ENCODE measurements at places on chromosomes 11 and 22.

DNA sequence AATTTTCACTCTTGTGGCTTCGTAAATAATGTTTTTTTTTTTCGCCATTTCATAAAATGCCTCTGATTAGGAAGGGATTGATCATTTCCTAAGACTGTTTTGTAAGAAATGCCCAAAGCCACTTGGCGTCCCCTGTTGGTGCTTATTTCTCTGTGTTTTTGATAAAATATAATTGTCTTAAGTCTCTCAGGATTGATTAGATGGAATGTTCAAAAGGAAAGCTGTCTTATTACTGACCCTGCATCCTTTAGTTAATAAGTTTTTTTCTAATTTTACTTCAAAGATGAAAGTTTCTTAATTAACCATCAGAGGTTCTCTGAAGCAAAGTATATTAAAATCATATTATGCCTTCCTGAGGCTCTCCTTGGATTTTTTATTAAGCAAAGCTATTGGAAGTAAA, 624.3 kb upstream of the TENM4 start:
- DNase-seq, result no peak

DNA sequence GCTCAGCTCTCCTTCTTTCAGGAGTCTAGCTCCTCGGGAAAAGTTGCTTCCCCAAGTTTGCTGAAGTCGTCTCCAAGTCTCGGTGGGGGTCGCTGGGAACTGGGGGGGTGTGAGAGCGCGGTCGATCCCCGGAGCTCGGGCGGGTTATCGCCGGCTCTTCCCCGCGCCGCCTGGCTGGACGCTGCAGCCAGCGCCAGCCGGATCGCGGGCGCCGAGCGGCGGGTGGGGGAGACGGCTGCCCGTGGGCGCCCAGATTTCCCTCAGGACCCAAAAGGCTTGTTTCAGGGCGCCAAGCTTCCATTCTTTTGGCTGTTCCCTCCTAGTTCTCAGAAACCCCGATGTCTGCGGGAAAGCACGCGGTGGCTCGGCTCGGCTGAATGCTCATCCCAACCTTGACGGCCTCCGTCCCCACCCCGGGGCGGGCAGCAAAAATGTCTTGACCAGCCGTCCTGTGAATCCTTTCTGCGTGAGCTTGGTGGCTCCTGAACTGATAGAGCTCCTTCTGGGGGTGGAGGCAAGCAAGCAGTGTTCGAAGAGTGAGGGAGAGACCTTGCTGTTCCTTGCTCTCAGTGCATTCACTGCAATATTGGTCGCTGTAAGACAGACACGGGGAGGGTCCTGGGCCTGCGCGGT, 1.7 kb downstream of the ZBTB16 start:
- DNase-seq, result no peak

DNA sequence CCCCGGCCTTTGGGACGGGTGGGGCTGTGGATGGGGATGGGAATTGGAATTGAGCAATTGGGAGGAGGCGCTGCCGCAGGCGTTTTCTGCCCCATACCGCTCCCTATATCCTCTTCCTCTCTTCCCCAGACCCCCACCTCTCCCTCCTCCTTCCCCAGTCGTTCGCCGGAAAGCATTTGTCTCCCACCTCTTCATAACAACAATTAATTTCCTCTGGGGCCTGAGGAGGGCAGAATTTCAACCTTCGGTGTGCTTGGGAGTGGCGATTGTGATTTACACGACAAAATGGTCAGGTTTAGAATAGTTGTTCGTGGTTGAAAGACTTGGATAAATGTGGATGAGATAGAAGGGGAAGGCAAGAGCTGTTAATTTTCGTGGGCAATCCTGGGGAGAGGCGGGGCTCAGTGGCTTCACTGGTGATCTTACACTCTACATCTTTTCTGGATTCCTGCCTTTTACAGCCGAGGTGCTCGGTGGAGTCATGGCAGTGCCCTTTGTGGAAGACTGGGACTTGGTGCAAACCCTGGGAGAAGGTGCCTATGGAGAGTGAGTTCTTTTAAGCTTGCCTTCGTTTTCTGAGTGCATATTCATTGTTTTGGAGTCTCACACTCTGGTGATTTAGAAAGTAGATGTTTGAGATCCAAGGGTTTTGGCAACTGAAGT, 1.5 kb downstream of the CHEK1 start:
- peak; percentile 12 for DNase-seq

DNA sequence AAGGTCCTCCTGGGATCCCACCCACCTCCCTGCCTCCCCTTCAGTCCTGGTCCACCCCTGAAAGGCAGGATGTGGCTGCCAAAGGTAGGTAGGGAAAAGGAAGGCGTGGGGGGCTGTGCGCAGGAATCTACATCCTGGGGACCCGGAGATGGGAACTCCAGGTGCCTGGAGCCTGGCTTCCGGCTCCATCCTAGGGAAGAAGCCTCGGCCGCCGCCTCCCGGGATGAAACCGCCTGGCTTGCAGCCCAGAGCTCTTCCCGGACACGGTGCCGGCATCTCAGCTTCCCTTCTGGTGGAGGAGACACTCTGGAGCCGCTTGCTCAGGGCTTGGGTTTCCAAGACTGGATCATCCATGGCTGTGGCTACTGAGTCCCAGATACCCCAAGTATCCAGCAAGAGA, 33.3 kb upstream of the PDGFB start:
- no peak for DNase-seq
